NCI-H524 (cell line): ENCODE measurements at places on chromosomes 6 and 20.

- DNase-seq: no peak
Measured at GRCh38 chr20:38878866-38879265, 47.4 kb upstream of the FAM83D start.

- DNase-seq: no peak
Measured at GRCh38 chr6:89475634-89476033, 42.7 kb downstream of the ANKRD6 start.

- DNase-seq: peak; percentile 10
Measured at GRCh38 chr6:137601471-137601870, 107.3 kb upstream of the OLIG3 start.

GRCh38 chr6:143507358-143508145 is 4.0 kb downstream of the FUCA2 start:
- no peak for DNase-seq

- DNase-seq: no peak
Measured at GRCh38 chr20:49965781-49966305, 16.9 kb upstream of the SNAI1 start.

GRCh38 chr20:8562356-8562755 is 430.3 kb downstream of the PLCB1 start:
- DNase-seq: no peak

DNA sequence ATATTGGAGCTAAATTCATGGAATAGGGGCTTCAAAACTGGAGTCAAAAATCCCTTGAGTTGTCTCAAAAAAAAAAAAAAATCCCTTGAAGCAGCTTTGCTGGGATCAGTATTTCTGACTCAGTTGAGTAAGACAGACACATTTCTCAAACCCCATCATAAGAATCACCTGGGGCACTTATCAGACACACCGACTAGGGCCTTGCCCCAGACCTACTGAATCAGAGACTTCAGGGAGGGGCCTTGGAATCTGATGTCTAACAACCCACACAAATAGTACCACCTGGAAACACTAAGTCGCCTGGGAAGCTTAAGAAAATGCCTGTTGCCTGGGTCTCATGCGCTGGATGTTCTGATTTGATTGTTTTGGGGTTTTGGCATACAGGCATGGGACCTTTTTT is 44.9 kb upstream of the RNF144B start:
- no peak for DNase-seq

GRCh38 chr6:166852451-166852975 is 103.8 kb downstream of the RNASET2 start:
- no peak for DNase-seq

DNA sequence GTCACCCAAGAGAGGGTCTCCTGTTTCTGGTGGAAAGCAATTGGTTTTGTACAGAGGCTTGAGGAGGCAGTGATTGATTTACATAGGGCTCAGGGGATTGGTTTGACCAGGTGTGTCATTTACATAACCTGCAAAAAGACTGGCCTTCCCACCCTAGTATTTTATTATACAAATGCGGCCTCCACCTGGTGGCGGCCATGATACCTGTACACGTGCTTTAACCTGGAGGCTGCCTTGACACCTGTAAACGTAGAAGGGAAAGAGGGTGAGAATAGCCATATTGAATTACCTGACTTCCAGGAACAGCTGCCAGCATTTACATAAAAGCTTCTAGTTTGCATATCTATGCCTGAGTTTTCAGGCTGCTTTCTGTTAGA is 48.7 kb downstream of the HLA-DPB1 start:
- DNase-seq: no peak

- peak; percentile 53 for DNase-seq
Measured at GRCh38 chr6:47633141-47633540, 65.2 kb upstream of the ADGRF4 start.
